Thoracic aorta (tissue), 2 donors: ENCODE measurements at places on chromosomes 3 and 15. TPM values are rescaled to one million over a fixed set of nuclear protein-coding genes. Genes with fewer than 3 reads are reported as not detected.

The EIF4E3 gene
- total RNA-seq: 12.1 TPM

The FEZF2 gene
- total RNA-seq: not detected

The PARP16 gene
- 7.2 TPM for total RNA-seq

The PLSCR4 gene
- total RNA-seq: 115 TPM

The SLC22A14 gene
- total RNA-seq: not detected

The ERICH6 gene
- not detected for total RNA-seq

The CHRFAM7A gene
- 7.6 TPM for total RNA-seq

The CILP gene
- total RNA-seq: 15.8 TPM

The PP2D1 gene
- not detected for total RNA-seq

The CNOT10 gene
- 12.5 TPM for total RNA-seq

The XCR1 gene
- total RNA-seq: not detected

DNA sequence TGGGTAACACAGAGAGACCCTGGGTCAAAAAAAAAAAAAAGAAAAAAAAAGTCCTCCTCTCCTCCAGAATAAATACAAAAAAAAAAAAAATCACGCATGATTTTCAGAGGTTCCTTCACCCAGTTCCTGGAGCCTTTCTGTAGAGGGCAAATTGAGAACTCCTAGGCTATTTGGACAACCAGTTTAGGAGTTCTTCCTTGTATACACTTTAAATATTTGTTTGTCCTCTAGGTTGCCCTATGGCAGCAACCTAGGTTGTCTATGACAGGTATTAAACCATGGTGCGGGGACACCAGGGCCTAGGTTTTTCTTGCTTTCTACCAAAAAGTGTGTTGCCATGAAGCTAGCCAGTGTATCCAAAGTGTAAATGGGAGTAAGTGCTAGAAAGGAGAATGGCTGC lies 3.8 kb upstream of the ZFYVE19 start:
- no peak for DNase-seq

- no peak for DNase-seq
Measured at GRCh38 chr15:49060710-49061495, 14.7 kb upstream of the SECISBP2L start.

GRCh38 chr15:30001602-30002001 lies 81.2 kb upstream of the GOLGA8J start:
- DNase-seq: no peak

DNA sequence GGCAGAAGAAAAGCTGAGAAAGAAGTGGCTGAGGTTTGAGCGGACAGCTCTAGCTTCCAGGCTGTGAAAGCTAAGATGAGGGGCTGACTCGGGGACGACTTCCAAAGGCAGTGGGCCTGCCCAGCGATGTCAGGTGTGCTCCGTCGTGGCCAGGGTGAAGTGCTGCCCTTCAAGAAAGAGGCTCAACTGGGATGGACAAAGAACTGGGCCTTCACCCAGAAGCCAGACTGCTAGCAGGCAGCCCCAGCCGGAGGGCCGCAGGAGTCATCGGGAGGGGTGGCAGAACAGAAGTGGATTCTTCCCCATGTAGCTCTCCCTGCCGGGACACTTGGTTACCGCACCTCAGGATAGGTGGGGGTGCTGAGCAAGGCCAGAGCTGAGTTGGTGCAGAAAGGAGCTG lies 13.1 kb upstream of the SEC13 start:
- no peak for DNase-seq

- DNase-seq: no peak
Measured at GRCh38 chr3:178259703-178260102, 276.5 kb upstream of the KCNMB2 start.

DNA sequence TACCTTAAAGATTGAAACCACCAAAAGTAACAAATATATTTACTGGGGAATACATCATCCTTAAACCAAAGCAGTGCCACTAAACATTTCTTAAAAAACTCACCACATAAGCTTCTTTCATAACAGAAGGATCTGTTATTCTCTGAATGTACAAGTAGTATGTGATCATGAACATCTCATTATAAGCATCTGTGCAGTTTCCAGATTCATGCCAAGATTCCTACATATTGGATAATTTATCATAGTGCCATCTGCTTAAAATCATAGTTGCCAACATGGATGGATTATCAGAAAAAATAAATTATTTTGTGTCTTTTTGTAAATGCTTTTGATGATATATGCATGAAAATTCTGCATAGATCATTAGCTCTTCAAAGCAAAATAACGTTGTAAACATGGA lies 21.8 kb upstream of the BCHE start:
- DNase-seq: no peak

DNA sequence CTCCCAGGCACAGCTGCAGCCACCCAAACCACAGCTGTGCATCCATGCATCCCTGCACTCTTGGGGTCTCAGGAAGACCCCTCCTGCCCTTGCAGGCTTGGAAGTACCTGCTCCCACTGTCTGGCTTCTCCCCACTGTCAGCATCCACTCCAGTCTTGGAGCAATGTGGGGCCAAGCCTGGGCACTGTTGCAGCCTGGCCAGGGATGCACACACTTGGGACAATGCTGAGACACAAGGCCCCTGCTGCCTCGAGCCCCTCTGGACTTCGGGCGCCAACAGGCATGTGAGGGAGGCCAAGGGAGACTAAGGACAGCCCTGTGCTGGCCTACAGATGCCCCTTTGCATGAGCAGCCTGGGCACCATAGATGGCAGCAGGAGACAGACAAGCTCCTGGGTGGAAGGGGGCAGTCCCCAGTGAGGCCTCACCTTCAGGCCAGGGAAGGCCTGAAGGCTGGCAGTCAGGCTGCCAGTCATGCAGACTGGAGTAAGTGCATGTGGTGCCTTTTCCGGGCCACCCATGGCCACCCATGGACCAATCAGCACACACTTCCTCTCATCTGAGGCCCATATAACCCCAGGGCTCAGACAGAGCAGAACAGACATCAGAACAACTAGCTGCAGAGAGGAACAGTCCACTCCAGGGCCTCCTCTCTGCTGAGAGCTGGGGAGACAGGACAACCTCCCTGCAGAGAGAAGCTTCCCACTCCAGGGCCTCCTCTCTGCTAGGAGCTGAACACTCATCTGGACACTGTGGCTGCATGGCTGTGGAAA lies 219.0 kb downstream of the VGLL3 start:
- DNase-seq: no peak

DNA sequence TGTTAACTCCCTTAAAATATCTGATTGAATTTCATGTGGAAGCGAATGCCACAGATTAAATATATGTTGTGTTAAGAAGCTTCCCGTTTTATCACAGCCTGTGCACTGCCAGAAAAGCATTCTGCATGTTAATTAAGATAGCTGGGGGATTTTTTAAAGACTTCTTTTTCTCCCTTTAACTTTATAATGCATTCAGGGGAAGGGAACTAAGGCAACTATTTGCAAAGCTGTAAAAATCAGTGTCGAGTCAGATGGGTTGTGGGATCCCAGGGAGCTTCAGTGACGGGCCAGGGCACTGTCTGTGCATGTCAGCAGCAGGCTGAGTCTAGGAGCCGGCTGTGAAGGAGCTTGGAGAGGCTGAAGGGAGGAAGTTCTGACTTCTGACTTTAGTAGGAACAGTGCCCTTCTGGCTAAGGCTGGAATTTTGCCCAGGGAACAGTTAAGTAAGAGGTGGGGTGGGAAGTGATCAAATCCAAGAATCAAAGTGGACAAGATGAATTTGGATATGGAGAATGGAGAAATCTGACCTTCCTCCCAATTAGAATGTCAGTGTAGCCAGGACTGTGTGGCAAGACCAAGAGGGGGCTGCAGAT lies 77.7 kb downstream of the ABHD5 start:
- no peak for DNase-seq

DNA sequence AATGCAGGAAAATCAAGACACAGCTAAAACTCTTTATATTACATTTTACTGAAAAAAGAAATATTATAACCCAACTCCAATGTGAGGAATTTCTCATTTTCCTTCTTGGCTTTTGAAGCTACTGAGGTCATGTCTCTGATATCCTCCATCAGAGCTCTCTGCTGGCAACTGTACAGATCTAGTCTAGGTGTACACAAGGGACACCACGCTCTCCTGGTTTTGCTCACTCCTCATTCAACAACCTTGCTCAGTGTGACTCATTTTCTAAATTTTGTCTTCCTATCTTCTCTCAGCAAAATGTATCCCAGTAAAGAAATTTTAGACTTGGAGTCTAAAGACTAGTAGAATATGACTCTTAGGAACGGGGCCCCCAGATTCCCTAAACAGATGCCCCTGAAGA lies 144.3 kb downstream of the KCNMB2 start:
- DNase-seq: no peak

DNA sequence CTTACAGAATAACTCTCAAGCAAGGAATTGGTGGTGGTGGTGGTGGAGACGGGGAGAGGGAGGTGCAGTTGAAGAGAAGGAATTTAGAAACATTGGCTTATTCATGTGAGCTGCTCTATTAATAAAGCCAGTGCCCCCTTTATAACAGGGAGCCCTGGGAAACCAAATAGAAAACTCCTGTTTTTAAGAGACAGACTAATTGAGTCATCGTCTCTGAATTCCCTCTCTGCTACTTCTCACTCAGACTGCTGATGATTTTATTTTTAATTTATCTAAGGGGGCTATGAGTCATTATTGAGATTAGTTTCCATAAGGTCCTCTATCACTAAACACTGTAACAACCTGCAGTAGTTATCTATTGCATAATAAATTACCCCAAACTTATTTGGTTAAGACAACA lies 145.9 kb upstream of the GALNT15 start:
- DNase-seq: no peak

- DNase-seq: no peak
Measured at GRCh38 chr3:181568248-181568647, 143.5 kb upstream of the SOX2 start.

GRCh38 chr3:121722411-121722810 lies 27.1 kb downstream of the GOLGB1 start:
- DNase-seq: no peak

DNA sequence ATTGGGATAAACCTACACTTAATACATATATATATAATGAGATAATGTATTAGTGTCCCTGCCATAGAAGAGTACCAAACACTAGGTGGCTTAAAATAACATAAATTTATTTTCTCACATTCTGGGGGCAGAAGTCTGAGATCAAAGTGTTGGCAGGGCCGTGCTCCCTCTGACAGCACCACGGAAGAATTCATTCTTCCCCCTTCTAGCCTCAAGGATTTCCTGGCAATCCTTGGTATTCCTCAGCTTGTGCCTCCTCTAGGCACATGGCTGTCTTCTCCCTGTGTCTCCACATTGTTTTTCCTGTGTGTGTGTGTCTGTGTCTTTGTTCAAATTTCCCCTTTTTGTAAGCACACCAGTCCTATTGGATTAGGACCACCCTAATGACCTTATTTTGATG lies 115.2 kb upstream of the AGBL1 start:
- DNase-seq: no peak

DNA sequence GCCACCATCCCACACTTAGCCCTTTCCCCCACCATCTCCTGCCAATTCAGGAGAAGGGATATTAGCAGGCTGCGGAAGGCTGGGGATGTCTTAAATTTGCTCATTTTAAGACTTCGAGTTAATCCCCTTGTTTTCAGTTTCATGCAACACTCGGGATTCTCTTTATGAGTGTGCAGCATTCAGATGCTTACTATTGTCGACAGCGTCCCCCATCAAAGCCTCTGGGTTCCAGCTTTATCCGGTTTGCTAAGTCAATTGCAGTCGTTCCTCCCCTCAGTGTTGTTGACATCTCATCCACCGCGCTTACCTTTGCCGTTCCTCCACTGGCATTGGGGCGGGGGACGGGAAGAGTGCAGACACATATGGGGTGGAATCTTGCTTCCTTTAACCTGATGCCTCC lies 220.2 kb downstream of the VPS13C start:
- no peak for DNase-seq

- no peak for DNase-seq
Measured at GRCh38 chr3:23940775-23941174, 4.3 kb upstream of the NR1D2 start.

DNA sequence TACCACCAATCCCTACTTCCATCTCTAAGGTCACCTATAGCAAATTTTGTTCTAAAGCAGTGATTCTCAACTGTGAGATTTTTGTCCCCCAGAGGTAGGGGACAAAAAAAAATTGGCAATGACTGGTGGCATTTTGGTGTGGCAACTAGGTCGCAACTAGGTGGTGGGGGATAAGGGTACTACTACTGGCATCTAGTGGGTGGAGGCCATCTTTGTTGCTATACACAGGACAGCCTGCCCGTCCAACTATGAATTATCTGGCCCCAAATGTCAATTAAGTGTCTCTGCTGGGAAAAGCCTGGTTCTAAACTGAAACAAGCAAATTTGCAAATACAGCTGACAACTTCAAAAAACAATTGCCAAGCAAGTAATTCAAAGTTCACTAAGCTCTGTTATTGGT lies 1.4 kb downstream of the MTMR10 start:
- DNase-seq: no peak

- DNase-seq: peak; percentile 95
Measured at GRCh38 chr3:39150803-39151631, 2.4 kb downstream of the CSRNP1 start.

DNA sequence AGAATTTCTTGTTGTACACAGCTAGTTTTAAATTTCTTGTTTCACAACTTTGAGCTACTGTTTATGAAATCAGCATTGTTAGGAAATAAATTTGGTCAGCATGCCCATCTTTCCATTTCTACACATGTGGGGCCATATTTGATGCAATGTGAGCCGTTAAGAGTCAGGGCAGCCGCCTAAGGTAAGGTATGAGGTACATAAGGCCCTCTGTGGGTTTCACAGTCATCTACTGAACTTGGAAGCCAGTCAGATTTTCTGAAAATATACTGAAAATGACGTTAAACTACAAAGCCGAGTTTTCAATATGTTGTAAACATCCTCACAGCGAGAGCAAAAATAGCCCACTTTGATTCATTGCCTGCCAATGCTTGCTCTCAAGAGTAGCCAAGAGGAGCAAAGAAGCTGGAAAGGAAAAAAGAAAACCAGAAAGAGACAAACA lies 94.7 kb upstream of the PDZRN3 start:
- DNase-seq: no peak
